ENCODE measurements at places on chromosomes 3 and 15.

DNA sequence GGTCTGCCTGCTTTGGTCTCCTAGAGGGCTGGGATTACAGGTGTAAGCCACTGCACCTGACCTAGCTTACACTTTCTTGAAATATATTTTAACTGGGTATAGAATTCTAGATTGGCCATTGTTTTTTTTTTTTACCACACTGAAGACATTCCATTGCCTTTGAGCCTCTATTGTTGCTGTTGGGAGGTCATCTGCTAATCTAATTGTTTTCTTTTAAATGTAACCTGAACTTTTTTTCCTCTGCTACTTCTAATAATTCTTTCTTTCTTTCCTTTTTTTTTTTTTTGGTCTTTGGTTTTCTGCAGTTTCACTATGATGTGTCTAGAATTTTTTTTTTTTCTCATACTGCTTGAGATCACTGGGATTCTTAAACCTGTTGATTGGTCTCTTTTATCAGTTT, 28.1 kb downstream of the ERICH6 start:
- no peak for DNase-seq

DNA sequence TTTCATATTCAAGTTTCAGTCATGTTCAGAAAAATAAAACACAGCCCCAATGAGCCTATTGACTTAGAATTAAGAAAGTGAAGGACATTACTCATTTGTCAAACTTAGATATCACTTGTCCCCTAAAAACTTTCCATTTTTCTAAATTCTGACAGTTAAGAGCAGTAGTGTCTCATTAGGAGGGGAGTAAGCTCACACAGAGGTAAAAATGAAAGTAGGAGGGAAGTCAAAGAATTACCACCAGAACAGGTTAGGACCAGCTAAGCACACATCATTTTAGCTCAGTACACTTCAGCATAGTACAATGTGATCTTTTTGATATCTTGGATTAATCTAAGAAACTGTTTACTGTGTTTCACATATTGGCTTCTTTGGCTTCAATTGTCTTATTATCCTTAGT, 64.3 kb downstream of the OSTN start:
- DNase-seq: no peak

GRCh38 chr15:71562251-71562650, 248.1 kb upstream of the NR2E3 start:
- DNase-seq: no peak

DNA sequence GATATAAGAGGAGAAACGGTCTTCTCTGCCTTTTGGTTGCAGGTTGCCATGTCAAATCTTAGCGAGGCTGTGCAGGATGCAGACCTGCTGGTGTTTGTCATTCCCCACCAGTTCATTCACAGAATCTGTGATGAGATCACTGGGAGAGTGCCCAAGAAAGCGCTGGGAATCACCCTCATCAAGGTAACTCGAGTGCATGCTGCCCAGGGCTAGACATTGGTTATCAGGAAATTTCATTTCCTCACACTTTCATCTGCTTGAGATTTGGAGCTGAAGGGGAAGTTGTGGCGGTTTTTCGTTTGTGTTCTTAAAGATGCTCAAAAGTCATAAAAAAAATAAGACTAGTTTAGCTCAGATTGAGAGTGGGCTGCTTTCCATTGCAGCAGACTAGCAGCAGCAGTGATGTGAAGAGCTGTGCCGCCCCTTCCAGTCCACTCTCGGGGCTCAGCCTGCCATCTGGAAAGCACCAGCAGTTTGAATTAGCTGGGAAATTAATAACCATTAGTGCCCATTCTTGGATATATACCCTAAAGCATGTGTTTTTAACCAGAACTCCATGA, 32.2 kb downstream of the GPD1L start:
- no peak for DNase-seq

GRCh38 chr3:9222049-9222448, 27.4 kb downstream of the SRGAP3 start:
- DNase-seq: no peak

GRCh38 chr3:124588794-124589193, 141.5 kb upstream of the UMPS start:
- DNase-seq: no peak

- no peak for DNase-seq
These were observed 279.6 kb upstream of the PEX5L start for GRCh38 chr3:180316321-180316720.

GRCh38 chr15:68310178-68310803, 32.7 kb downstream of the FEM1B start:
- no peak for DNase-seq

DNA sequence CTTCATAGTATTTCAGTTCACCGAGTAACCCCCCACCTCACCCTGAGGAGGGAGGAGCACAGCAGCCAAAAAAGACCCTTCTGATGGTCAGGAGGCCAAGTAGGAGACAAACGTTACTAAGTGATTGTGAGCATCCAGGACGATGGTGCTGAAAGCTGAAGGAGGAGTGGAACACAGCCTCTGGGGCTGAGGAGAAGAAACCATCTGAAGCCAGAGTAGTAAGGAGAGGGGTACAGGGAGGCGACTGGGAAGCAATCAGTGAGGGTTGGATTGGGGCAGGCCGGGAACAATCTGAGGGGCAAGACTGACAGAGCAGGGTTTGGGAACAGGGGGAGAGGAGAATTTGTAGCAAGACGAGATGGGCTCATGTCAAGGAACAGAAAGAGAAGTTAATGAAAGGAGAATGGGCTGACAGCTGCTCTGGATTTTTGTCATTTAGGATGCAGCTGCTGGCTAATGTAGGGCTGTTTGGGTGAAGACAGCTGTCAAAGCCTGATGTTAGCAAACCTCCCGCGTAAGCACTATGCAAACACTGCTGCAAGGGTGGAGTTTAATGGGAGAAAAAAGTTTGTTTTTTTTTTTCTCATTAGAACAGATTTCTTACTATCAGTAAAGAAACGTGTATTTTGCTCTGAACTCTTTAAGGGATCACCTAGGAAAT, 622.2 kb downstream of the EDEM1 start:
- DNase-seq: no peak

- DNase-seq: no peak
These were observed 149.0 kb downstream of the MAGI1 start for GRCh38 chr3:65889707-65890099.

GRCh38 chr15:69855258-69856000, 242.3 kb downstream of the TLE3 start:
- DNase-seq: no peak

DNA sequence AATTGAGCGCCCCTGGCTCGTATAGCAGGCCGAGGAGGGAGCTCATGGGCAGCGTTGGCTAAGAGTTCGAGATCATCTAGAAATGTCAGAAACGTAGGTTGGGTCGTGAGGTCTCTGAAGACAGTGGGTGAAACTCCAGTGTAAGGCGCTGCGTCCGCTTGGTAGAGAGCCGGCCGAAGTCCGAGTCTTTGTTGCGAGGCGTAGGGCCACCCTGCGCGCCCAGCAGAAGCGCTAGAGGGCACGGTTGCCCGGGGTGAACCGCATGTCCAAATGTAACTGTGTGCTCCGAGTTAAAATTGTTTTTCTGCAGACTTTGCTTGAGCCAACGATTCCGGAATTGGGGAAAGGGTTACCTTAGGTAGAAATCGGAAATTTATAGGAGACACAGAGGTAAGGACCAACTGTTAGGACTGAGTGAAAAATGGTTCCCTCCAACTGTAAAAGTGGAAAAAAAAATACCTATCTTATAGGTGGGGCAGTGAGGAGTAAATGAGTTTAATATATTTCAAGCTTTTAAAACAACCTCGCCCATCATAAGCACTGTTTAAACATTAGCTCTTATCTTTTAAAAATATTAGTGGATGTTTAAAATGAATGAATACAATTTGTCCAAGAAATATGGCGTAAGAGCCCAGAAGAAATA, 993 bp upstream of the SIAH2 start:
- DNase-seq: peak; percentile 20

GRCh38 chr15:91517491-91518200, 335.9 kb upstream of the SLCO3A1 start:
- no peak for DNase-seq

- DNase-seq: no peak
These were observed 22.5 kb downstream of the ANXA2 start for GRCh38 chr15:60375306-60375705.

- DNase-seq: no peak
These were observed 61.0 kb upstream of the AGBL1 start for GRCh38 chr15:86018679-86019078.

DNA sequence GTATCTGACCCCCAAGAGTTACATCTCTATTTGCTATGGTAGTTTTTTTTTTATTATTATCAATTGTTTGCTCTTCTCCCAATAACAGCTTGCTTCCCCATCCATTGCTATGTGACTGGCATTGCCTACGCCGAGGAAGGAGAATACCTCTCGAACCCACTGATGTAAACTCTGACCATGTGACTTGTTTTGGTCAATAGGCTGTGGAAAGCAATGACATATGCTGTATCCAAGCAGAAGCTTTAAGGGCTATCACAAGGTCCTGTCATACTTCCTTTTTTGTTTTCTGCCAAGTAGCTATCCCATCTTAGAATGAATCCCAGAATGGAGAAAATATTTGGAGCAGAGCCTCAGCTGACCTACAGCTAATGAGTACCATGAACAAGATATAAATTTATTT, 111.0 kb upstream of the FRMD4B start:
- no peak for DNase-seq

- DNase-seq: no peak
These were observed 42.6 kb downstream of the CD200R1L start for GRCh38 chr3:112804021-112804420.

- no peak for DNase-seq
These were observed 7.6 kb upstream of the RTP4 start for GRCh38 chr3:187360596-187360995.
